ENCODE measurements at places on chromosomes 7 and 10. TPM values are rescaled to one million over a fixed set of nuclear protein-coding genes. Genes with fewer than 3 reads are reported as not detected.

DNA sequence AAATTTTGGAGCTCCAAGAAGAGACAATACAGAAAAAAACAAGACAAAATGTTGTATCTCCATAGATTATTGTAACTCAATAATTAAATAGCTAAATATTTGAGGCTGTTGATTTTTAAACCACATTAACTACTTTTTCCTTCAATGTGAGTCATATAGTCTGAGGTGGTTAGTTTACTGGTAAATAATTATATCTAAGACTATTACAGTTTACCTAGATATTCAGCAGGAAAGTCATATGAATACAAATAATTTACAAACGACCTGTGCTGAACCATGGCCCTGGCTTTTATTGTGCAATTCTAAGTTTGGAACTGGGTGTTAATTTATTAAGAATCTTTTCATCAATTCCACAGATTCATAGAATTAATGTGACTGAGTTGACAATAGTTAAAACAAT, 22.2 kb downstream of the CREB5 start:
- no peak for DNase-seq

The SLC18A3 gene
- total RNA-seq = not detected

The TDRD1 gene
- not detected for total RNA-seq

The ICA1 gene
- 9.6 TPM for total RNA-seq

- DNase-seq = no peak
These were observed 68.3 kb downstream of the AKR1E2 start for GRCh38 chr10:4894335-4894734.

The GPAM gene
- total RNA-seq = 5.5 TPM

The CYP2C9 gene
- total RNA-seq = 1.0 TPM

DNA sequence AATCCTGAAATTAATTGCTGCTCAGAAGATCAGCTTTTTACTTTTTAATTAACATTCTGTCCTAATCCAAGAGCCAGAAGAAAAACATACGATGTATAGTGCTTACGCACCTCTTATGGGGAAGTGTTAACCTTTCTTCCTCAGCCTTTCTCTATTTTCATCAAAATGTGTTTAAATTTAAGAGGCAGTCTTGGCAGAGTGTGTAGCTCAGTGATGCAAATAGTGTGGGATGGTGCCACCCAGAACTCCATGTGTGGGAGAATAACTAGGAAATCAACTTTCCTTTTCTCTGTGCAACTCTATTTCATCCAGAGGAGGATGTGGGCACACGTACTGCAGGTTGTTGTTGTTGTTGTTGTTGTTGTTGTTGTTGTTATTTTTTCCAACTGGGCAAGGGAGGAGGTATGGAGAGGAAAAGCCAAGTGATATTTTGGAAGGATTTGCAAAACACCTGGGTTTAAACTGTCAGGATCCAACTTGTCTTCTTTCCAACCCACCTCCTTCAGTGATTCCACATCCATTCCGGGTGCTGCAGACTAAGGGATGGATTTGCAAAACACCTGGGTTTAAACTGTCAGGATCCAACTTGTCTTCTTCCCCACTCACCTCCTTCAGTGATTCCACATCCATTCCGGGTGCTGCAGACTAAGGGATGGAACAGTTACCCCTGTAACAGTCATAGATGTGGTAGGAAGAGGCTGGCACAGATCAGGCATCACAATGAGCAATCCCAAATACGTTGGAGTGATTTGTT, 19.8 kb downstream of the ELMO1 start:
- DNase-seq = no peak

GRCh38 chr10:132783940-132784865, 1.7 kb downstream of the NKX6-2 start:
- DNase-seq = no peak

- DNase-seq = no peak
These were observed 37.1 kb upstream of the AGBL3 start for GRCh38 chr7:134949171-134949570.

The VWDE gene
- total RNA-seq = 0.12 TPM

DNA sequence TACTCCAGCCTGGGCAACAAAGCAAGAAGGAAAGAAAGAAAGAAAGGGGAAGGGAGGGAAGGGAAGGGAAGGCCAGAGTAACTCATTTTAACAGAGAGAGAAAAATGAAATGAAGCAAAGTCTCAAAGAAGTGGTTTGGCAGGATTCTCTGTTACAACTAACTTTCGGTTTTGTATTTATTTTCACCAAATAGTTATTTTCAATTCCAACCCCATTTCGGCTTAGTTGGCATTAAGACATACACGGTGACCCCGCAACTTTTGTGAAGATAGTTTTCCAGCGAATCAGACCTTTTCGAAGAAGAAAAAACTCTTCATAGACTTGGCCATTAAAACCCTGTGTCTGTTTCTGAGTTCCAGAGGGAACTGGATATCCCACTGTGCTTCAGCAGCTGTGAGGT, 45.2 kb upstream of the LYZL2 start:
- no peak for DNase-seq

DNA sequence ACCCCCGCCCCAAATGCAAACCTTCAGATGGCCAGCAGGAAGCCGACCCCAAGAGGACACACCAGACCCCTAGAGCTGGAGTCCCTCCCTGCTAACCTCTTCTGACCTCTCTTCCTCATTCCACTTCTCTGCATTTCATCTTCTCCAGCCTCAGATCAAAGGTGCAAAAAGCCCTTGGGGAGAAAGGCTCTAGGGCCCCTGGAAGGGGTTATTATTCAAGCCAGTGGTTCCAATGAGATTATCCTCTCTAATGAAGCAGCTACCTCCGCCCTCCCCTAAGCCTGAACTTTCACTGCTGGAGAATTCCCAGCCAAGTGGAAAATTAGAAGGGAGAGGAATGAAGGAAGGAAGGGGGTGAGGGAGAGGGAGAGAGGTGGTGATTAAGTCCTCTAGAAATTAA, 343.9 kb downstream of the PLXNA4 start:
- DNase-seq = no peak

The NOS3 gene
- total RNA-seq = 1.2 TPM

DNA sequence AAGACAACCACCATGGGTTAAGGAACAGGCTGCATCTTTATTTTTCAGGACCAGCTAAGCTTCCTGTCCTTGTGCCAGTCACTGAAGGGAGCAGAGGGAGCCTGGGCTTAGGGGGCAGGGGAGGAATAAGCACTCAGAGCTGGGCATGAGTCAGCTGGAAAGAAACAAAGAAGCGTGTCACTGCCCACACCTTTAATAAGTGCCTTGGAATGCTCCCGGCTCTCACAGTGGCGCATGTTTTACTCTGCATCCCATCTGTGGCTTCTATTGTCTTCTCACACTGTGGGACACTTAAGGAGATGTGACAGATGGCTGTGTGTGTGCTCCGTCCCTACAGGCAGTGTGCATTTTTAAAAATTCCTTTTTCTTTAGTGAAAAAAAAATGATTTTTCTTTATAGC, 71.7 kb downstream of the MTURN start:
- peak; percentile 67 for DNase-seq

- DNase-seq = no peak
These were observed 162.1 kb downstream of the JAZF1 start for GRCh38 chr7:28018446-28018845.

DNA sequence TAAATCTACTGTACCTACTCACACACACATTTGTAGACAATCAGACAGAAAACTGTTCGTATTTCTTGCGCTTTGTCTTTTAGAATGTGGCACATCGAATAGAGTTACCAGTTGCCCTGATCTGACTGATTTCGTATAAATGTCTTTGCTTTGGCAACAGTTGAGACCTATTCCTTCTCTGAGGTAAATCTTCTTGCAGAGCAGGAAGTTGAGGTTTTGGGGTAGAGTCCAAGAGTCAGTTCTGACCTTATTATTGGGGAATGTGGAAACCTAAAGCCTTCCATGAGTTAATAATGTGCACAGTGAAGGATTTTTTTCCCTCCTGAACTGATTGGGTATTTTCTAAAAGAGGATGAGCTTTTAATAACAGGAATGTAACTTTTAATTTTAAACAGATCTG, 135.3 kb downstream of the KIAA1217 start:
- peak; percentile 55 for DNase-seq

DNA sequence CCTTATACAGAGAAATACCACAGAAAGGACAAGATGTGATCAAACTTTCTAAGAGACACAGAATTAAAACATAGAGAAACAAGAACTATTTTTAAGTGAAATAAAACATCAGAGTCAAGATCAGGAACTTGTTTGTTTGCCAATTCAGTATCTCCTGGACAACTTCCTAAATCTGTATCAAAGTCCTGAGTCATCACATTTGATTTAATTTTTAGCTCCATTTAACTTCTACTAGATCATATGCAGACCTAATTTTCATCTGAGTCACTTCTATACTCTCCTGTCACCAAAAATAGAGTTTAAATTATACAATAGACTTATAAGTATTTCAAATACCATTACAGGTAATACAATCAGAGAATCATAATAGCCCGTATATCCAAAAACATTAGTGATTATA, 268.1 kb downstream of the PRKG1 start:
- DNase-seq = no peak

DNA sequence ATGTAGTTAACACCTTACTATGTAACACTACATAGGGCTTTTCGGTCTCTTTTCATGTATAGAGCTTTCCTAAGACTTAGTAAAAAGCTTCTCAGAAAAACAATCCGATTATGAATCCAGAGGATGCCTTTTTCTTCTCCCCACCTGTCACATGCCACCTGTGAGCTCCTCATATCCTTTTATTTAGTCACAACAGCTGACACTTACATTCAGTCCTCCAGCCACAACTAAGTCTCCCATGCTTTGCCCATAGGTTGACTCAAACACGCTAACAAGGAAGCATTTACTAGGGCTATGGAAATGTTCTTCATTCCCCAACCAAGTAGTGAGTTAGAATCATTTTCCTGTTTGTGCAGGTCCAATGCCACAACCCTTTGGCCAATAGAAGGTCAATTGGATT, 7.9 kb downstream of the ENO4 start:
- no peak for DNase-seq

The IKZF1 gene
- total RNA-seq = not detected

The MACROH2A2 gene
- 62.8 TPM for total RNA-seq

The WNT8B gene
- total RNA-seq = not detected

- no peak for DNase-seq
These were observed 28.1 kb downstream of the EPHB4 start for GRCh38 chr7:100799037-100799896.

The CCDC6 gene
- 28.8 TPM for total RNA-seq

DNA sequence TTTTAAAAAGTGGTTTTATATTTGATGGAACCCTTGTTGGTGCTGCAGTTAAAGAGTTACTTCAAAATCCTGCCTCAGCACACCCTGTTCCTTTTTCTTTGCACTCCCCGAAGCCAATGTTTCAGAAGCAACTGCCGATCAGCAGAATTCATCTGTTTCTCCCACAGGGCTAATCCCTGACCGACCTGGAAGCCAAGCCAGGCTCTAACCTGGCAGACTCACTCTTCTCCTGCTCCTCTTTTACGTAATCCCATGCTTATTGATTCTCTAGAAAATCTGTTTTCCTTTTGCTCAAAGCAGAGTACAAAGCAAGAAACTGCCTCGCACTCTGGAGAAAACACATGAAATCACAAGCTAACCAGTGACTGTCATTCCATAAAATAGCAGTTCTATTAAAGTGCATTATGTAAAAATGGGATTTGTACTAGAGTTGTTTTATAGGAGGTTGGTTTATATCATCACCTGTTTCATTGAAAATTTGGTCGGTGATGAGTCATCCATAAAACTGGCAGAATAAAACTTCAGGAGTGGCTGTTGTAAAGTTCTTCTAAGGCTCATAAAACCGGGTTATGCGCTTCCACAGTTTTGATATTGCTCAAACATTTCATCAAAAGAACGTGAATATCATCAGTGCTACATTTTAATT, 99.9 kb downstream of the CNTNAP2 start:
- no peak for DNase-seq

GRCh38 chr10:114306116-114306973, 67.3 kb downstream of the VWA2 start:
- DNase-seq = peak; percentile 94

DNA sequence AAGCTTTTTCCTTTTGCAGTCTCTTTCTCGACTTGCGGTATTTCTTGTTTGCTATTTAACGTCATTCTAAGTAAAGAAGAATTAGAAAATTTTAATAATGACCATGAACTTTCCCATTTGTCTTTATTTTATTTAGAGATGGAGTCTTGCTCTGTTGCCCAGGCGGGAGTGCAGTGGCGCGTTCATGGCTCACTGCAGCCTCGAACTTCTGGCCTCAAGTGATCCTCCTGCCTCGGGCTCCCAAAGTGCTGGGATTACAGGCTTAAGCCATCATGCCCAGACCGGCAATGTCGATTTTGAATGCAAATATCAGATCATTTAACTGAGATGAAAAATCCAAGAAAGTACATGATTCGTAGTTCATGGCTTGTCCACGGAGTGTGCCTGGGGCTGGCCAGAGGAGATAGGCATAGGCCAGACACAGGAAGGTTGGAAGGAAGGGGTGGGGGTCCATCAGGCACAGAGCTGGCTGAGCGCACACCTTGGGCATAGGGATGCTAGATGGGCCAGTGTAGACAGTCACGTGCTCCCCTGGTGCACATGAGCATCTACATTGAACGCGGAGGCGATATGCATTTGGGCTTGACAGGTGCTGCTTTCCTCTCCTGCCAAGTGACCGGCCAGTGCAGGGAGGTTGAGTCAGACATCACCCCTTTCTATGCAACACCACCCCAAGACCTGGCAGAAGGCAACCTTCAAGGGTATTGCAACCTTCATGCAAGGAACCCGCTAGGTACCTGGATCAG, 38.9 kb upstream of the DAGLB start:
- no peak for DNase-seq

DNA sequence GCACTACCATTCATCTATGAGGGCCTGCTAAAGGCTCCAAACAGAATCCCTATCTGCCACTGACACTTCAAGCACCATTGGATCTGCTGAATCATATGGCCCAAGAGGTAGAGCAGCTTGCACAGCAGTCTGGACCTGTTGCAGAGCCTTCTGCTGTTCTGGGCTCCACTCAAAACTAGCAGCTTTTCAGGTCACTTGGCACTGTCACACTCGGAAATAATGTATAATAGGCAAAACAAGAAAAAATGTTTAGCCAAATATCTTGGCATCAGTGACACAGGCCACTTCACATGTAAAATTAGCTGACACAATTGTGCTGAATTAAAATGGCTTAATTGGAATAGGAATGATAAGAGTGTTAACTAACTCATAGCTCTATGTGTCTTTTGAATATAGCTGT, 1182.9 kb upstream of the LRRTM3 start:
- DNase-seq = no peak

- DNase-seq = no peak
These were observed 8.2 kb downstream of the ZCCHC24 start for GRCh38 chr10:79437111-79437814.

- no peak for DNase-seq
These were observed 236.1 kb downstream of the ELMO1 start for GRCh38 chr7:37212556-37212955.

DNA sequence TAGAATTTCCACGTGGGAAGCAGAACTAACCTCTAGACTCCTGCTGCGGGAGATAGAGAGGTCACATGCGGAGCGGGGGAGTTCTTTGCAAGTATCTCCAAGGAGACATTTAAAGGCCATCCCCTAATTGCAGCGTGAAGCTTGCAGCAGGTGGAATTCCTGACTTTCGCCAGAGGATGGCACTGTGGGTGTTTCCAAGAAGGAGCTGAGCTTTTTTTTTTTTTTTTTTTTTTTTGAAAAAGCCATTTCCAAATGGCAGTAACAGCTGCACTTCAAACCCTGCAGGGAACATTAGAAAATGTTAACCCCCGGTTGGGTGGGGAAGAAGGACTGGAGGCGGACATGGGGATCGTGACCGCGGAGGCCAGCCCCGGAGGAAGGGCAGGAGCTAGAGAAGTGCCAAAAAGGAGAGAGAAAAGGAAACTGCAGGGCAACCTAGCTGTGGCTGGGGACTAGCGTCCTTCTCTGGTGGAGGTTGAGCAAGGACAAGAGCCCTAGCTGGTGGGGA, 487.7 kb downstream of the TYW1 start:
- DNase-seq = no peak
